CD8-positive, alpha-beta memory T cell (primary cell): ENCODE measurements at places on chromosomes 7 and 10. TPM values are rescaled to one million over a fixed set of nuclear protein-coding genes. Genes with fewer than 3 reads are reported as not detected.

Gene TMEM176B
- total RNA-seq = 0.20 TPM

Gene MUC12
- 0.35 TPM for total RNA-seq

Gene TEX47
- total RNA-seq = not detected

Gene TFPI2
- not detected for total RNA-seq

Gene CPA4
- not detected for total RNA-seq

Gene TMEM236
- 0.09 TPM for total RNA-seq

Gene VWA2
- total RNA-seq = not detected

Gene VOPP1
- 67.3 TPM for total RNA-seq

Gene PLAU
- total RNA-seq = 1.2 TPM

Gene SCIN
- 0.29 TPM for total RNA-seq

Gene CTBP2
- total RNA-seq = 1.8 TPM
